Hepatic stellate cell (primary cell): ENCODE measurements at places on chromosomes 1 and 21.

DNA sequence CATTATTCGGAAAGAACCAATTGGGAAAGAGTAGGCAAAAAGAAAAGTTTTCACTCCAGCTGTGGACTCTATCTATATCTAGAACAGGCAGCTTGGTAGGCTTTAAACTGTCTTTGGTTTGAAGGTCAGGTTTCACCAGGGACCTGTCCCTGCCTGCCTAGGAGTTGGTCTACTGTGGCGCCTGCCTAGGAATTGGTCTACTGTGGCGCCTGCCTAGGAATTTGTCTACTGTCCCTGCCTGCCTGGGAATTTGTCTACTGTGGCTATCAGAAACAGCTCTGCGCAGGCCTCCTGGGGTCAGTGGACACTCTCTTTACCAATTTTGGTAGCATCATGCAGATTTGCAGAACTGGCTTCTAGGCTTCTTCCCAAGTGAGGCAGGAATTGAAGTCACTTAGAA, 13.8 kb downstream of the USP25 start:
- DNase-seq = no peak

- DNase-seq = peak; percentile 84
Observed at GRCh38 chr21:38355992-38356781, 99.4 kb downstream of the KCNJ15 start.

GRCh38 chr21:30227128-30227527, 11.2 kb upstream of the CLDN8 start:
- DNase-seq = no peak

DNA sequence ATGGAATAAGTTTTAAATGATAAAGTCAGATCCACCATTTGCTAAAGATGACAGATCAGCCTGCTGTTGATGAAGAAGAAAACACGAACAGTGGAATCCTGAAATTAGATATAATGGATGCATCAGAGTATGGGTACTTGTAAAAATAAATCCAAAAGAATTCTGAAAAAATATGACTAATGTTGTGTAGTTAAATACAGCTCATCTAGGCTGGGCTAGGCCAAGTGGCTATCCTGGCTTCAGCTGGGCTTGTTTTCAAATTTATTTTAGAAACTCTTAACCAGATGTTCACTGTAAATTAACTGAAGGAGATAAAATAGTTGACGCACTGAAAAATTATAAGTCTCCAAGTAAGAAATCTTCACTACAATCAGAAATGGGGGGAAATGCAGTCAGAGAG, 7.4 kb upstream of the RGS2 start:
- DNase-seq = no peak

DNA sequence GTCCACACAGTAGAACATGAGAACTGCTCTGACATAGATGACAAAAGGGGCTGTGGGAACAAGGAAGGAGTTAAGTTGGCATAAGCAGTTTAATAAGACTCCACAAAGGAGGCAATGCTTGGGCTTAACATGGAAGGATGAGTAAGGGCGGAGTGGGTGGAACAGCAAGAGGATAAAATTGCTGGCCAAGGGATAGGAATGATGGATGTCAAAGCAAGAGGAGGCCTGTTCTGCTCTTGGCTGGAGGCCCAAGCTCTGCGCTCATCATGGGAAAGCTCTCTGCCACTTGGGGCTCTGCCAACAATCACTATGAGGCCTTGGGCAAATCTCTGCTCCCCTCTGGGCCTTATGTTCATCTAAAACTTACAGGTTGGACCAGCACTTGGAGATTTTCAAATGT, 98.3 kb upstream of the CAMK1G start:
- DNase-seq = no peak

- peak; percentile 64 for DNase-seq
Observed at GRCh38 chr1:24438423-24438901, 22.9 kb downstream of the NIPAL3 start.

GRCh38 chr1:1956101-1956500, 37.0 kb upstream of the TMEM52 start:
- no peak for DNase-seq

GRCh38 chr1:114510274-114511031, 550 bp downstream of the TRIM33 start:
- DNase-seq = peak; percentile 68

GRCh38 chr1:85568660-85569059, 11.9 kb upstream of the CCN1 start:
- DNase-seq = no peak

DNA sequence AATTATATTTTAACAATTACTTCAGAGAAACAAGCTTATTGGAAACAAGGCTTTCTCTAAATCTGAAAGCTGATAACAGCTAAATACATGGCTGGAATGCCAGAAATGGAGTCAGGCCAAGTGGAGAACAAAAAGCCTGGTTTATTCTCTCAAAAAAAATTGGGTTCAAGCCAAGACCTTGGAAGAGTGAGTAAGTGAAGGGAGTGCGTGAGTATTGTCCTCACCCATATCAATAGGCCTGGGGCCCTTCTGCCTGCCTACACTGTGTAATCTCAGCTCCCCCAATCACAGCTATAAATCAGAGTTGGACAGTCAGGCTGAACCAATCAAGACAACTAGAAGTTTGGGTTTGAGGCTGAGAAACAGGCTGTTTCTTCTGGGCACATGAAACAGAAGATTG, 7.4 kb downstream of the KYAT3 start:
- DNase-seq = peak; percentile 54

DNA sequence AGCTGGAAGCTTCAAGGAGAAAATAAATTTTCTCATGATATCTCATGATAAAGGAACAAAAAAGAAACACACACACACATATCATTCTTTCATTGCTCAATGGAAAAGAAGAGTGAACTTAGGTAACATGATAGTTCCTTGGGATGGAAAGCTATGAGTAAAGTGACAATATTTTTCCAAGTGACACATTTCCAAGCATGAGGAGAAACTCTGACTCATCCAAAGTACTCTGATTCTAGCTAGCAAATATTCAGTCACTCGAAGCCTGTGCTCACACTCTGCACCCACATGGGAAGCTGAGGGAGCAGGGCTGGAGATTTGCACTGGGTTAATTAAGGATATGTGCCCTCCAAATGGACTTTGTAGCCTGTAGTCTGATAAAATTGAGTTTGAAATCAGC, 222.4 kb downstream of the LRRC40 start:
- peak; percentile 26 for DNase-seq

GRCh38 chr1:206094024-206094423, 23.2 kb downstream of the AVPR1B start:
- DNase-seq = no peak

DNA sequence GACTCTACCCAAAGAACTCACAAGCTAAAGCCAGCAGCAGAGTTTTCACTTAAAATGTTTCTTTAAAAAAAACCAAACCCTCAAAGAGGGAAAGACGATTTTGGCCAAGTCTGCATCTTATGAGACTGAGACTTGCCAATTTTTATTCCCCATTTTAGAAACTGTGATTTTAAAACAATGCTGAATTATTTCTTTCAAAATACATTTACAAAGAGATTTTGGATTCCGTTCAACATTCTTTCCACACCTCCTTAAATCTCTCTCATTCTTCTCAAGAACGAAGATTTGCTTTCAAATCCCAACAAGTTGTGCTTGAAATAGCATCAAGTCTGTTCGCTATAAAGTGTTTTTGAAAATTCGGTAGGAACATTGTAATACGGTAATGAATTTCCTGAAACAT, 133.9 kb upstream of the VANGL1 start:
- no peak for DNase-seq

DNA sequence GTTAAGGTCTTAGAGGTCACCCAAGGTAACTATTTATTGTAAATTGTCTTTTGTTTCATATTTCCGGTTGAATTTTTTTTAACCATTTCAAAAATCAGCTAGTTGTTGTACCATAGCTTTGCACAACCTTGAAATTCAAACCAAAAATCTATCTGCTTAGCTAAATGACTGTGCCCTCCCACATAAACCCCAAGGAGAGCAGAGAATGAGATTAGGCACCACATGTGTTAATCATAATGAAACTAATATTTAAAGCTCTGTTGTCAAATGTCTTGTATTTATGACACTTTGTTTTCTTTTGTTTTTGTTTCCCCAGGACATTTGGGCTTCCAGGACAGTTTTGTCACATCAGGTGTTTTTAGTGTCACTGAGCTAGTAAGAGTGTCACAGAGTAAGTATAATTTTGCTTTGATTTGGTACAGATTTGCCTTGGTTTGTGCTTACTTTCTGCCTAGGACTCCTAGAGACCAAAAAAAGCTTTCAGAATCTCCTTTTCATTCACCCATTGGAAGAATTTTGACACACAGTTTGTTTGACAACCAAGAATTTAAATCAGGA, 249.9 kb downstream of the NFIA start:
- DNase-seq = no peak

DNA sequence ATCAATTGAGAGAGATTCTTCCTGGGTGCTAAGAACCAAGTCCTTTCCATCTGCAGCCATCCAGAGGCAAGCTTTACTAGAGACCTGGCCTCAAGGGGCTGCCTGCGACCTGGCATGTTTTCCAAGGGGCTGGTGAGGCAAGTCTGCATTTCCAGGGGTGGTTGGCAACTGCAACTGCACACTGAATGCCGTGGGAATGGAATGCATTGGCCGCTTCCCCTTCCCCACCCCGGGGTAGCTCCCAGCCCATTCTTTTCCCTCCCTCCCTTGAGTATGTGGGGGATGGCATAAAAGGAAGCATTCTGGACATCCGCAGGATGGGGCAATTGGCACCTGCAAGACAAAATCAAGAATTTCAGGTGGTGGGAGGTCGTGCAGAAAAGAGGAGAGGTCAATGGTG, 155.1 kb downstream of the IGSF21 start:
- no peak for DNase-seq

- no peak for DNase-seq
Observed at GRCh38 chr1:100266741-100267140, 725 bp downstream of the RTCA start.

- DNase-seq = no peak
Observed at GRCh38 chr1:58895082-58895481, 111.2 kb upstream of the JUN start.

DNA sequence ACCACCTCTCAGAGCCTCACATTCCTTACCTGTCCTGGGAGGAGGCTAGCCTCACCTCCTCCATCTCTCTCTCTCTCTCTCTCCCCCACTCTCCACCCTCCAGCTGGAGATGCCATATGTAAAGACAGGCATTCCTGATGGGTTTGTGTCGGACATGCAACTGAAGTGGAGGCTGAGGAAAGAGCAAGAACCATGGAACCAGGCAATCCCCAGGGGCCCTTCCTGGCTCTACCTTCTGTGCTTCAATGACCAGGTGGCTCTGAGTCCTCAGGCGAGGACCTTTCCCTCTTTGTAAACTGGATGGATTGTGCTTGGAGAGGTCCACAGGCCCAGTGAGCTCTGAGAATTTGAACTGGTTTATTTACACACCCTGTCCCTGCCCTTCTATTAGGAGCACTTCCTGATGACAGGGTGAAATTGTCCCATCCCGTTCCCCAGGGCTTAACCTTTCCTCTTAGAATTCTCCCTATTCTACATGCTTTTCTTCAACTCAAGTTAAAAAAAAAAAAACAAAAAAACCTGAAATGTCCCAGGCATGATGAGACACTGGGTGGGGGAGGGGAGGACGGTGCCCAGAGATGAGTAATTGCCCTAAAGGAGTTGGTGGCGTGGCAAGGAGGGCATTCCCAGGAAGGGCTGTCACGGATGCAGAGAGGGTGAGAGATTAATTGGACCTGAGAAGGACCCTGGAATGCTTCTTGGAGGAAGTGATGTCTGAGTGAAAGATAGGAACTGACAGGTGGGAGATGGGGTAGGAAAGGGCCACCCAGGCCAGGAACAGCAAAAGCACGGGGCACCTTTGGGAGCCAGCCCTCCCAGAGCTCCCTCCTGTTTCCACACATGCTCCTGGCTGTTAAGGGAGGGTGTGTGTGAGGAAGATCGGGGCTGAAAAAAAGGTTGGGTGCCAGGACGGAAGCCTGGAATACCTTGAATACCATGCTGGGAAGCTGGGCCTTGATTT, 50.2 kb upstream of the WASF2 start:
- peak; percentile 78 for DNase-seq

GRCh38 chr21:41367301-41367944, 5.6 kb downstream of the MX2 start:
- DNase-seq = no peak

- peak; percentile 13 for DNase-seq
Observed at GRCh38 chr21:31732597-31733550, 956 bp upstream of the SCAF4 start.

DNA sequence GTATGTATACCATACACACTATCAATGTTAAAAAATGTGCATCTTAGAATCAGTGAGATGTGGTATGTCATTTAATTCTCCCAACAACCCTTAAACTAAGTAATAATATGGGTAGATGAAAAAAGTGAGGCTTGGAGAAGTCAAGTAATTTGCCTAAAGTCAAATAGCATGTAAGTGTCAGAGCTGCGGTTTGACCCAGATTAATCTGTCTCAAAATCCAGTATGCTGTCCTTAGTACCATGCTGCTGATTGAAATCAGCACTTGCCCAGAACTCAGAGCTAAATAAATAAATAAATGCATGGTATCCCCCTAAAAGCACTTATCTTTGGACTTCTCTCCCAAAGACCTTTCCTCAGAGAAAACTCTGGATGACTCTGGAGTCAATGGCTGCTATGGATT, 16.7 kb downstream of the BCL9 start:
- no peak for DNase-seq

DNA sequence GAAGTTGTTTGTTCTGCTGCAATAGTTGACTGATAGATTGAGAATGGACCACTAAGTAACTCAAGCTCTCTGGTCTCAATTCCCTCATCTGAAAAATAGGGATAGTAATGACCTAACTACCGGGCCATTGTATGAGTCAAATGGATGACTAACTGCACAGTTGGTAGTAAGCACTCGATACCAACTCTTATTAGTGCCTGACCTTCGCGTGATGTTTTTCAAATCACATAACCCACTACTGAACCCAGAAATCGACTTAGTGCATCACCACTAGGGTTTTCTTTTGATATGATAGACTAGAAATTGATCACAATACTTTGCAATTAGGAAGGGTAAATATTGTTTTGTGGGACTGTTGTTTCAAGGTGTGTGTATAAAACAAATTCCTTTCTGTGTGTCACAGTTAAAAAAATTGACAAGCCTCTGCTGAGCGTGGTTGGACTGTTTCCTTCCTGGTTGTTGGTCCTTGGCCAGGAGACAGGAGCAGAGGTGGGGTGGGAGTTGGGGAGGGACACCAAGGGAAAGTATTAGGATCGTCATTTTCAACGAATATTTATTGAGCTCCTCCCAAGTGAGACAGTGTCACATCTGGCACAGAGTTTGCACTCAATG, 54.0 kb upstream of the LRP8 start:
- DNase-seq = no peak

DNA sequence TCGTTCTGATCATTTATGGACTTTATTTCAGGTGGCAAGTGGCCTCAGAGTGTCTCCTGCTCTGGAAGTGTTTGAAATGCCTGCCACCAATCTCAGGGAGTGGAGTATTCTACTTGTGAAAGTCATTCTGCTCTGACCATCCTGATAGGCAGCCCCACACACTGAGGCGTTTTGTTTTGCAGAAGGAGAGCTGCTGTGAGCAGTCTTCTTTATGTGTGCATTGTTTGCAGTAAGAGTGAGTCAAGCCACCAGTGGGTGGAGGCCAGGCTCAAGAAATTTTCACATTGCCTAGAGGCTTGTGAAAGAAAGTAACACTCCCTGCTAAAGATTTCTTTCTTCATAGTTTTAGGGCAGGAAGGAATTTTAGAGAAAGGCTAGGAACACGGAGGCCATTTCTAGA, 204.4 kb downstream of the SLC35F3 start:
- DNase-seq = no peak
